Aorta (tissue), 5 donors: ENCODE measurements at places on chromosomes 11 and 22. TPM values are rescaled to one million over a fixed set of nuclear protein-coding genes. Genes with fewer than 3 reads are reported as not detected.

- no peak for DNase-seq
Observed at GRCh38 chr11:41102471-41102870, 357.0 kb downstream of the LRRC4C start.

DNA sequence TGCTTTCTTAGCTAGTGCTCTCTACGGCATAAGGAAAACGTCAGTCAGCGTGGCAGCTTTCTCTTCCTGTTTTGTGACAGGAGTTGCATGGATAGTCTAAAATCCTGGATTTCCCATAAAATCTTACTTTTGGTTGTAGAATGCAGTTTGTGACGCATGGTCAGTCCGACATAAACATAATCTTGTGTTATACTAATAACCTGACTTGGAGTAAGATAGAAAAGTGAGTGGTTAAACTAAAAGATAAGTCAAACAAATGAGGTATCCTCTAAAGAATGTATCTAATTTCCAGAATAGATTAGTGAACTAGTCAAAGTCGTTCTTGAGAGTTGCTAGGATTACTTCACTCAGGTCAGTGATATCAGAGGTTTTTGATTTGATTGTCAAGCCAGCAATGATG is 157.6 kb downstream of the PGR start:
- no peak for DNase-seq

GRCh38 chr11:79362821-79363220 is 78.0 kb downstream of the TENM4 start:
- DNase-seq = no peak

- no peak for DNase-seq
Observed at GRCh38 chr11:16179676-16180075, 176.7 kb downstream of the SOX6 start.

GAL3ST3 gene
- not detected for total RNA-seq

DNA sequence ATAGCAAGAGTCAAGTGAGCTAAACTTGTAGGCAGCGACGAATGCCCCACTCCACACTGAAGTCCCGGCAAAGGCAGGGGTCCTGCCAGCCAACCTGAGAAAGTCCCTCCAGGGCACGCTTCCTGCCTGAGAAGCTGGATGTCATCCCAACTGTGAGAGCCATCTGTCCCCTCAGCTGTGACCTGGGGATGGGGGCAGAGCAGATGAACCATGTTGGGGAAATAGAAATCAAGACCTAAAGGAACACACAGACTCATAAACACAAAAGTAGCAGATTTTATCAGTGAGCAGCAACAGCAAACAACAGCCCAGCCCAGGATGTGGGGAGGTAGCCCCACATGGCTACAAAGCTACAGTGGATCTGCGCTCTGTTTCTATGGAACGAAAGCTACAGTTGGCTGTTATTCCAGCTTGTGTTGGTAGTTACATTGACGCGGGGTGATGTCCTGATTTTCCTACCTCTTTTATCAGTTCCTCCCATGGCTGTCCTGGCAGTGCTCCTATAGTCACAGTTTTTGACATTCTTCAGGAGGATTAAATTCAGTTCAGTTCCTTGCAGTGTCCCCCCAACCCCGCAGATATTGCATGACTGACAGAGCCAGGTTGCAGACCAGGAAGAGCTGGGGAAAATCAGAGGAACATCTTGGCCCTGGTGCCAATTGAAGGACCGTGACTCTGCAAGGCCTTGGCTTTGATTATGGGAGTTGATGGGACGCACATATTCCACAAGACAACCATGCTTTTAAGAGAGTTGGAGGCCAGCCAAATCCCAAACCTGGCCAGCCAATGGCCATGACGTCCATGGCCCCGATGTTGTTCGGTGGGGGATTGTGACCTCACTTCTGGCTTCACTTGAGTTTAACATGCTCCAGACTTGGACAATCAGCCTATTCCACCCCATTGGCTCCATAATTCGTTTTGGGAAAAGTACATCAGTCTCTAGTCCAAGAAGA is 14.6 kb downstream of the MRGPRD start:
- DNase-seq = peak; percentile 31

FREY1 gene
- total RNA-seq = 0.87 TPM

CREBZF gene
- 59.1 TPM for total RNA-seq

FZD4 gene
- 91.2 TPM for total RNA-seq

- no peak for DNase-seq
Observed at GRCh38 chr11:125262830-125263218, 98.3 kb downstream of the PKNOX2 start.

LRRC55 gene
- not detected for total RNA-seq

OR52E8 gene
- not detected for total RNA-seq

LMO1 gene
- total RNA-seq = not detected

FIBIN gene
- 80.9 TPM for total RNA-seq

TLCD5 gene
- 10.5 TPM for total RNA-seq

NLRX1 gene
- 17.3 TPM for total RNA-seq

DNA sequence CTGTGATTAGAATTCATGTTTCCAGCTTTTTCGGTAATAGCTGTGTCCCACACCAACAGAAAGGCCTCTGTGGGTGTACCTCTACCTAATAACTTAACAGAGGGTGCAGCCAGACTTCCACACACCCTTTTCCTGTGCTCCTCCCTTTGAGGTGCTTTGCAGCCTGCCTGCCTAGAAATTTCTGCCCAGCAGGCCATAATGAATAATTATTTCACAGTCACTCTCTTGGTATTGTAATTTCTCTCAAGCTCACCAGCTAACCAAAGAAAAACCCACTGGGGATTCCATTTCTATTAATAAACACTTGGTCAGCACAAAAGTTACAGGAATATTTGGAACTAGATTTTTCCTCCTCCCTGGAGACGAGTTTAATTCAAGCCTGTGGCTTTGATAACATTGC is 13.3 kb downstream of the WT1 start:
- DNase-seq = no peak

GRCh38 chr11:60459345-60459744 is 3.7 kb downstream of the MS4A1 start:
- no peak for DNase-seq

SNX32 gene
- 0.39 TPM for total RNA-seq

- no peak for DNase-seq
Observed at GRCh38 chr11:841981-842369, 354 bp downstream of the POLR2L start.

GRCh38 chr11:74702383-74703007 is 28.7 kb downstream of the CHRDL2 start:
- DNase-seq = peak; percentile 76

DNA sequence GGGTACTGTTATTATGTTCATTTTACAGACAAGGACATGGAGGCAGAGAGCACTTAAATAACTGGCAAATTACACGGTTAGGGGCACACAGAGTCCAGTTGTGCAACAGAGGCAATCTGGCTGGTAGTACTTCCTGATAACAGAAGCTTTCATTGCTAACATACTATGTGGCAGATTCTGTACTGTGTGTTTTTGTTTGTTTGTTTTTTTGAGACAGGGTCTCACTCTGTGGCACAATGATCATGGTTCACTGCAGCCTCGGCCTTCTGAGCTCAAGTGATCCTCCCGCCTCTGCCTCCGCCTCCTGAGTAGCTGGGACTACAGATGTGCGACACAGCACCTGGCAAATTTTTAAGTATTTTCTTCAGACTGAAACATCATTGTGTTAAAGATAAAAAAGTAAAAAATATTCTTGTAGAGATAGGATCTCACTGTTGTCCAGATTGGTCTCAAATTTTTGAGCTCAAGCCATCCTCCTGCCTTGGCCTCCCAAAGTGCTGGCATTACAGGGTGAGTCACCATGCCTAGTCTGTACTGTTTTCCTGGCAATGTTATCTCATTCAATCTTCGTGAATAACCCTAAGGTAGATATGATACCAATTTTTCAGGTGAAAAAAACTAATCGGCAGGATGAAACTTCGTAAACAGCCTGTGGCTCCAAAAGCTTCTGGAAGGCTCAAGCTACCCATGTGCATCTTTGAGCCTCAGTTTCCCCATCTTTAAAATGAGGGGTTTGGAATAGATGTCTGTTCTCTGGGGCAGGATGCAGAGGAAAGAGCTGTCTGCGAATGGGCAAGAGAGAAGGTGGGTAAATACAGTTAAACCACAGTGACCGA is 921 bp upstream of the NUCB2 start:
- no peak for DNase-seq

DNA sequence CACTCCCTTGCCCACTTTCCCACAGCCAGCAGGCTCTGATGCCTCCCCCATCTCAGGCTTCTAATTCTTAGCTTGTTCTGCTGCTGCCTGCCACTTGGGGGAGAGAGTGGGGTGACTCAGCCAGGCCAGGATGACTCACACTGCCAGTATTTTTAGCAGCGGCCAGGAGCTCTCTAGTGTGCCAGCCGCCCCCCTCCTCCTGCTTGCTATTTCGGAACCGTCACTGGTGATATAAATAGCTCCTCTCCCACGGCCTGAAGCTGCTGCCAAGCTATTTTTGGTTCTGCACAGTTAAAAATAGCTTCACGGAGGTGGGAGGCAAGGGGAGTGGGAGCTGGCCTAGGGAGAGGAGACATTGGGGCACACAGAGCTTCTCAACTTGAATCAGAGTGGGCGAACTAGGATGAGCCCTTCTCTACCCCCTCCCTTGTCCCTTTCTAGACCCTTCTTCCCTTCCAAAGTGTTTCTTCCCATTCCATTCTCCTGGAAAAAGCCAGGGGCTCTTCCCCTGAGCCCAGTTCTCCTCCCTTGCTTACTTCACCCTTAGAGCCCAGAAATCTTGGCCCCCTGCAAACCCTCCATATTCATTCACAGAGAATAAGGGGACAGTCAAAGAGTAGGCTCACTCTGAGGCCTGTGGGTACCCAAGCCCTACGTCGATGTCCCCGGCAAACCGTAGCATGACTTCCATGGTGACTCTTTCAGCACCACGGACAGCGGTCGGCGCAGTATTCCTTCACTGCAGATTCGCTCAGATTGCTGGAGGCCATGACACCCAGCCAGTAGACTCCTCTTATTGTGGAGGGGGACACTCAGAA is 2.5 kb upstream of the NPAS4 start:
- DNase-seq = peak; percentile 91

HOATZ gene
- total RNA-seq = not detected

DNA sequence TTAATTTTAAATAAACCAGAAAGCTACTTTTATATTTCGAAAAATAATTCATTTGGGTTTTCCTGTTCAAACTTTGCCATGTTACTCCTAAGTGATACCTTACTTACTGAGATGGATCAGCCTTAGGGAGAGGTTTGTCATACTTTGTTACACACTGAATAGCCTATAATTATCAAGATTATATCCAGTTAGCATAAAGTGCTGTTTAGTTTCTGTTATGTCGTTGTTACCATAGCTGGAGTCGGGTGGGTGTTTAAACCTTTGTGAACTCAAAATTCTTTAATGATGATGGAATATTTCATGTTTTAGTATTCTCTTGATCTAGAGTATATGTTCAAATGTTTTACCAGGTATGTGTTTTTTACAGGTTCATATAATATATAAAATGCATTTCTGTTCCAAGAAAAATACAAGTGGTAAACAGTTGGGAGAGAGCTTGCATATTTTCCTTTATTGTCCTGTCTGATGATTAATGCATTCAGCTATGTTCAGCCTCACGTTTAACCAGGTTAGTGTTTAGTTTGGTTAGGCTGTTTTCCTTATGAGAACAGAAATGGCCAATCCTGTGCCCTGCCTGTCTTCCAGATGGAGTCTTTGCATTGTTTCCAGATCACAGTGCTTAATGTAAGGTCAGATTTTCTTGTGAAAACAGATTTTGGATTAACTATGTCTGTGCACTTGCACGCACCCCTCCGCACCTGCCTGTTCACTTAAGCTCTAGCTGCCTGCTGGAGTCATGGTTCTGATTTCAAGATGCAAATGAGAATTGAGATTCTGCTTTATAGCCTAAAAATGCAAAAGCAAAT is 105.6 kb downstream of the ATXN10 start:
- DNase-seq = no peak

RAG2 gene
- not detected for total RNA-seq

DNA sequence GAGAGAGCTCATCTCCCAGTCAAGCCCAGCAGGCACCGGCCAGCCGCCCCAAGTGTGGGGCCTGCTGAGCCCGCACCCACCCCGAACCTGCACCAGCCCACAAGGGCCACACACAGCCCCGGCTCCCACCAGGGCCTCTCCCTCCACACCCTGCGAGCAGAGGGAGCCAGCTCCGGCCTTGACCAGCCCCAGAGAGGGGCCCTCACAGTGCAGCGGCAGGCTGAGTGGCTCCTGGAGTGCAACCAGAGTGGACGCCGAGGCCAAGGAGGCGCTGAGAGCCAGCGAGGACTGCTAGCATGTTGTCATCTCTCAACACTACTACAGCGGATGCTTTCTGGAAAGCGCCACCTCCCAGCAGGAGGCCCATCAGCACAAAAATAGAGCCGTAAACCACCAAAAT is 10.9 kb downstream of the DEFB108B start:
- no peak for DNase-seq

GRCh38 chr11:40183073-40184064 is 1276.1 kb downstream of the LRRC4C start:
- DNase-seq = no peak
